ENCODE measurements at places on chromosomes 11 and 22.

- DNase-seq, result no peak
Observed at GRCh38 chr11:72864702-72865655, 50.8 kb downstream of the ATG16L2 start.

GRCh38 chr11:96282625-96283220 lies 60.3 kb downstream of the MAML2 start:
- DNase-seq, result no peak

DNA sequence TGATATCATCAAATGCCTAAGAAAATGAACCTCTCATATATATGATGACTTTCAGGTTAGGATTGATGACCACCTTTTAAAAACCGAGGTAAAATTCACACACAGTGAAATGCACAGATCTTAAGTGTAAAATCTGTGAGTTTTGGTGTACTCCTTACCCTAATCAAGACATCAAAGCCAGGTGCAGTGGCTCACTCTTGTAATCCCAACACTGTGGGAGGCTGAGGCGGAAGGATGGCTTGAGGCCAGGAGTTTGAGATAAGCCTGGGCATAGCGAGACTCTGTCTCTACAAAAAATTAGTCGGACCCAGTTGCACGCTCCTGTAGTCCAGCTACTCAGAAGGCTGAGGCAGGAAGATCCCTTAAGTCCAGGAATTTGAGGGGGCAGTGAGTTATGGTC lies 140.4 kb downstream of the UVRAG start:
- DNase-seq, result no peak

DNA sequence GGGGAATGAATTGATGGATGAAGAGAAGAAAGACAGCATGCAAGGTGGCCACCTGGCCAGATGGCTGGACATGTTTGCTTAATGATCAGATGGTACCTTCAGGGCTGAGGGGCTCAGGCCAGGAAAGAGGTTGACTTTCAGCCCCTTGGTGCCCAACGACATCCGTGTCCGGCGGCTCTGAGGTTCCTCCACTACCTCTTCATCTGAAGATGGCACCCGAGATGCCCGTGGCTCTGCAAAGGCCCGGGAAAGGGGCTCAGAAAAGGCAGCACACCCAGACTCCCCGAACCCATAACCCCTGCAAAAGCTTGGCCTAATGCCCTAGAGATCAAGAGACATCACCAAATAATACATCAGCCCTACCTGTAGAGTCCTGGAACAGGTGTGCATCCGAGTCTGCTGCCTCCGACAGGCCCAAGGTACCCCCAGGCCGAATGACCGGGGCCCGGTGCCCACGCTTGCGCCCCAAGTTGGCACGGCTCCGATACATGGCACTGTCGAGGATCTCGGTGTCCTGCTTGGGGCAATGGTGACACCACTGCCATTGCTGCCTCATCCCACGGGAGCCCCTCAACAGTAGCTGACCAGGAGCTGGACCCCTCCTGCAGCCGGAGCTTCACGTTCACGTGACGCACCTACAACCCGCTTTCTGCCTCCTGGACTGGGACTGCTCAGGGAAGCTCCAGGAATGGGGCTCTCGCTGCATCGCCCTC lies 22.9 kb downstream of the TNKS1BP1 start:
- DNase-seq, result no peak

- DNase-seq, result no peak
Observed at GRCh38 chr11:113256431-113257202, 57.8 kb upstream of the TTC12 start.

Data from activated CD4-positive, alpha-beta T cell treated with anti-CD3 and anti-CD28 coated beads for 1 hour (primary cell).